ENCODE measurements at places on chromosomes 1 and 21.
A peak's percentile ranks its signal among the peaks of the same experiment; 100 is the strongest.

DNA sequence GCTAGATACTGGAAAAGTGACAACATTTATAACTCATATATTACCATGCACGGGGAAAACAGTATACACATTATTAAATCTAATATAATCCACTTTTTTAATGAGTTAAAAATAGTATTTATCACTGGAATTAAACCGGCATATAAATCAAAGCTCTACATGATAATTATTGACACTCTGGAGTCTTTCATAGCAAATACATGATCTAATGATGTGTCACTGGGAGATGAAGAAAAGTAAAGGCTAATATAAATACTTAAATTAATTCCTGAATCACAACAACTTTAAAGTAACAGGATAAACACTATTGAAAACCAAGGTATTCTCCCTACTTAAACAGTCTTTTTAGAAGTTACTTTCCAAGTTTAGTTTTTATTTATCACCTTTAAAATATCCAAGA, 52.4 kb upstream of the ASPM start:
- no peak for DNase-seq

- no peak for DNase-seq
Observed at GRCh38 chr1:165052431-165052830, 304.1 kb downstream of the LMX1A start.

DNA sequence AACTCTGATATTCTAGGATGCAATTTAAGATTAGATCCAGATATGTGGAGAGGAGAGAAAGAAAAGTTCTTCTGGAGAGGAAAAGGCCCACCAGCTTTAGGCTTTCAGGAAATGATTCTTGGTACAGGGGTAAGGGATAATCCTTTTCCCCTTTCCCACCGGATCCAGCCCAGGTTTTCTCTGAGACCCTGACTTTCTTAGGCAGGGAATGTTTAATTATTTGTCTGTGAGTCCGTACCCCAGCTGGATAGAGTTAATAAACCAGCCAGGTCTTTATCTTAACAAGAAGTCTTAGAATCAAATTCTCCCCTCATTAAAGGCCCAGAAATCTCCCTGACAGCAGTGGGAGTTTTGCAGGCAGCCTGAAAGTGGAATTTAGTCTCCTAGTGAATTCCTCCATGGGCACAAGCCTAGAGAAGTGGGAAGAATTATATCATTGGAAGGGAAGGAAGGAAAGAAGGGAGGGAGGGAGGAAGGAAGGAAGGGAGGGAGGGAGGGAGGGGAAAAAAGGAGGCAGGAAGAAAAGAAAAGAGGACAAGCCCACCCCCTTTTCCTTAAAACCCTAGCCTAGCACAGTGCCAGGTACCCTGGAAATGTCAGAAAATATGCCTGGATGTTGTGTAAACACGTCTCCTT, 189.0 kb downstream of the PLPP3 start:
- no peak for DNase-seq

GRCh38 chr21:31875496-31876015, 2.7 kb downstream of the HUNK start:
- DNase-seq: no peak

DNA sequence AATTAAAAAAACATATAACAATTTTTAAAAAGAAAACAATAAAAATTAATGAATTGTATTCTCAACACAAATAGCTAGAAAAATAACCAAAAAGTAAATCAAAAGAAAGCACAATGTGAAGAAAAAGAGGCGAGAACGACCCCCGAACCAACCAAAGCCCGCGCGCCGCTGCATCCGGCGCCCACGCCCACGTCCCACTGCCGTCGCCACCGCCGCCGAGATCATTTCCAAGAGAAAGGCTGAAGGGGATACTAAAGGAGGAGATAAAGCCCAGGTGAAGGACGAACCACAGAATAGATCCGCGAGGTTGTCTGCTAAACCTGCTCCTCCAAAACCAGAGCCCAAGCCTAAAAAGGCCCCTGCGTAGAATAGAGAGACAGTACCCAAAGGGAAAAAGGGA, 11.8 kb upstream of the ABCB10 start:
- no peak for DNase-seq

GRCh38 chr1:95023399-95024043, 49.2 kb downstream of the ALG14 start:
- DNase-seq: no peak

- no peak for DNase-seq
Observed at GRCh38 chr1:67676287-67676686, 8.7 kb upstream of the GADD45A start.

GRCh38 chr1:108963052-108963686, at the start of gene CLCC1:
Gene CLCC1 (minus strand): TSS chr1:108963484. CDS start chr1:108950437, 13,047 bp downstream.
- DNase-seq: peak; percentile 94

GRCh38 chr1:25572708-25573590, 29.5 kb downstream of the LDLRAP1 start:
- no peak for DNase-seq

DNA sequence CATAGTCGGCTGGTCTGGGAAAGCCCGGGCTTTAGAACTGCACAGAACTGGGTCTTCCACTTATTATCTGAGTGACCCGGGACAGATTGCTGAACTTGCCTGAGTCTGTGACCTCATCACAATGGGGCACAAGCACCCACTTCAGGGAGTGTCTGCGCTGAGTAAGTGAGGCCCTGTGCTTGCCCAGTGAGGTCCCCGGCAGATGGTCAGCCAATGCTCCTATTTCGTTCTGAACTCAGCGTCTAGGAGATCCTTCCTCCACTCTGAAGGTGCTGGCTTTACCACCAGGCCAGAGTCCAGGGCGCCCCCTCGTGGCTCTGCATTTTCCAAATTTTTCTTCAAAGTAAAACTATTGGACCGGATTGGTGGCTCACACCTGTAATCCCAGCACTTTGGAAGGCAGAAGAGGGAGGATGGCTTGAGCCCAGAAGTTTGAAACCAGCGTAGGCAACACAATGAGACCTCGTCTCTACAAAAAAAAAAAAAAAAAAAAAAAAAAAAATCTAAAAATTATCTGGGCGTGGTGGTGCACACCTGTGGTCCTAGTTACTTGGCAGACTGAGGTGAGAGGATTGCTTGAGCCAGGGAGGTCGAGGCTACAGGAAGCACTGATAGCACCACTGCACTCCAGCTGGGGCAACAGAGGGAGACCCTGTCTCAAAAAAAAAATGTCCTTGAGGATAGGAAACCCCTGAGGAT, 61.7 kb downstream of the FCRL5 start:
- peak; percentile 57 for DNase-seq

GRCh38 chr1:9689971-9690381, 38.4 kb downstream of the PIK3CD start:
- peak; percentile 45 for DNase-seq

GRCh38 chr1:180841415-180841814, 71.3 kb upstream of the KIAA1614 start:
- no peak for DNase-seq

DNA sequence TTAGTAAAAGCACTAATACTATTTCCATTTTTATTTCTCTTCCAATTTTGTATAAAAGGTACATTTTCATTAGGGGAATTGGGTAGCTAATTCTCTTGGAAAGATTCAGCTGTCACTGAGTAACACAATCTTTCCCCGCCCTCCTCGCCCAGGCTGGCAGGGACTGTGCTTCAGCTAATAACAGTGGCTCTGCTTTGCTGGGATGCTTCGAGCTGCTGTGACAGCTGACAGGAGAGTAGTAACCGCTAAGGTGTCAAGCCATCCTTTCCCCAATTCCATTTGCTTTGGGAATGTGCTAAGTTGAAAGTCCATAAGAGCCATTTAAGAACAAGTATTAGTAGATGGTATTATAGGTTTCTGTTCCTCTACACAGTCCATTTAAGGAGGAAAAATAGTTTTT, 106.7 kb upstream of the NRIP1 start:
- no peak for DNase-seq

GRCh38 chr1:221227872-221228337, 348.7 kb downstream of the HLX start:
- no peak for DNase-seq

- no peak for DNase-seq
Observed at GRCh38 chr1:26283871-26284596, 4.1 kb downstream of the SH3BGRL3 start.

DNA sequence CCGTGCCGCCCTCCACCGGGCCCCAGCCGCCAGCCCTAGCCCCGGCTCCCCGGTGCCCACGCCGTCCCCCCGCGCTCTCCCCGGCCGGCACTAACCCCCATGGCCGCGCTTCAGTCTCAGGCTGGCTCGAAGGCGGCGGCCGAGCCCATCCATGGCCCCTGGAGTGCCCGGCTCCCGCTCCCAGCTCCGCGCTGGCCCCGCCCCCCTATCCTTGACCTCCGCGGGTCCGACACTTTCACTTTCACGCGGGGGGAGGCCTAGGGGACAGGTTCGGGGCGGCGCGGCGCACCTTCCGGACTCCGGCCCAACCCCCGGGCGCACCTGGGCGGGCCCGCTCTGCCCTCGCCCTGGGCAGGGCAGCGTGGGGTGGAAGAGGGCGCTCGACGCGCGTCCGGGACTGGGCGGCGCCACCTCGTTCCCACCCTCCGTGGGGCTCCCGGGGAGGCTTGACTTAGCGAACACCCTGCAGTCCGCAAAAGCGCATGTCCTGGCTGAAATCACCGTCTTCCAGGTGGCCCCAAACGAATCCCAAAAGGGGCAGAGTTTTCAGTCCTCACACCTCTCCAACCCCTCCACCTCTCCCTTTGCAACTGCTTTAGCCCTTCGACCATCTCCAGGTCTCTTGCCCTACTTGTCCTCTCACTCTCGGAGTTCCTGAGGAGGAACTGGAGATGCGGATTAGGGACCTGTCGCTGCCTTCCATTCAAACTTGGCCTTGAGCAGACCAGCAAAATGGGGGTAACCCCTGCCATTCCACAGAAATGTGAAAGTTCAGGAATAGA, 3.9 kb upstream of the DENND2D start:
- peak; percentile 57 for DNase-seq

- DNase-seq: peak; percentile 78
Observed at GRCh38 chr1:159936273-159936904, 9.0 kb downstream of the IGSF9 start.

DNA sequence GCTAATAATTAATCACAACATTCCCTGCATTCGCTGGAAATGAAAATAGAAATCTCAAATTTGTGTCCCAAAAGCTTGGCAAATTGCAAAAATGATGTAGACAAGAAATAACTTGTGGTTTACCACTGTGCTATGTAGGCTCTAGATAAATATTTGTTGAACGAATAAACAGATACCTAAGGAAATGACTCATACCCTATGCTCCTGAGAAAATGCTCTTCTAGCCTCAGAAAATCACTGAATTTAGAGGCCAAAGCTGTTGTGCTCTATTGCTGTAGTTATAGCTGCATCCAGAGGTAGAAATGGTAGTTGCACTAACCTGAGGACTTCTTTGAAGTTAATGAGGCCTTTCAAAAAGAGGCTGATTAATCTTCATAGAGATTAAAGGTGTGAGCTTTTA, 142.0 kb upstream of the ZNHIT6 start:
- no peak for DNase-seq

GRCh38 chr1:52238474-52238873, 96.6 kb downstream of the ZFYVE9 start:
- no peak for DNase-seq

DNA sequence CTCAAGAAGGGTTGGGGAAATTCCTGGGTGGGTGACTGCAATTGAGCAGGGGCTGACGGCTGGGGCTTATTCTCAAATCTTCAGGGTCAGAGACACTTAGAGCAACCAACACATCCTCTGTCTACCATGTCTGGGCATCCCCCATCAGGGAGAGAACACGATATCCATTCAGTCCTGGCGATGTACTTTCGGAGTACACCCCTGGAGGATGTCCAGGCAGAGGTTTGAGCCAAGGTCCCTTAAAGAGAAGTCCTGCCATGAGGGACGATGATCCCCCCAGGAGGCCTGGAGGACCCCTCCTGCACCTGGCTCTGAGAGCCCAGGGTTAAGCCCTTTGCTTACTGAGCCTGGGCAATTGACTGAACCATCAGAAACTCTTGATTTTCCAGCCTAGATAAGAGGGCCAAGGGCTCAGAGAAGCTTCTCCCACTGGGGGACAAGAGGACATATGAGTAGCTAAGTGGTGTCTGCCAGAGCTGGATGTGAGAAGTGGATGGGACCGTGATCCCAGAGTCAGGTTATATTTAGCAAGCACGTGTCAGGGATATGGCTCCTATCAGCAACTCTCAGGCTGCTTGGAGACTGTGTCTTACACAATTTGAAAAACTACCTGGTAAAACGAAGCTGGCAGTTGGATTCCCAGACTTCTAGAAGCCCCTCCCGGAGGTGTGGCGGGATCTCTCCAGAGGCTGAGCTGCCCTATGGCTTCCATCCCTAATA, 253.3 kb upstream of the VAMP3 start:
- no peak for DNase-seq

DNA sequence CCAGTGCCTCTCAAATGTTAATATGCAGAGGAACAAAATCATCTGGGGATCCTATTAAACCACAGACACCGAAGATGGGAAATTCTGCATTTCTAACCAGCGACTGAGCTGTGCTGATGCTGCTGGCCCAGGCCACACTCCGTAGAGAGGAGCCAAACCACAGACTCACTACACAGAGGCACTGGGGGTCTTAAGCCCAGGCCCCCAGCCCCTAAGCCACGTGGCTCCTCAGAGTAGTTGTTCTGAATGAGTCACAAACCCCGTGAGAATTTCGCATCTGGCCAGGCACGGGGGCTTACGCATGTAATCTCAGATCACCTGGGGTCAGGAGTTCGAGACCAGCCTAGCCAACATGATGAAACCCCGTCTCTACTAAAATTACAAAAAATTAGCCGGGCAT, 2.8 kb upstream of the CELA2A start:
- DNase-seq: no peak

DNA sequence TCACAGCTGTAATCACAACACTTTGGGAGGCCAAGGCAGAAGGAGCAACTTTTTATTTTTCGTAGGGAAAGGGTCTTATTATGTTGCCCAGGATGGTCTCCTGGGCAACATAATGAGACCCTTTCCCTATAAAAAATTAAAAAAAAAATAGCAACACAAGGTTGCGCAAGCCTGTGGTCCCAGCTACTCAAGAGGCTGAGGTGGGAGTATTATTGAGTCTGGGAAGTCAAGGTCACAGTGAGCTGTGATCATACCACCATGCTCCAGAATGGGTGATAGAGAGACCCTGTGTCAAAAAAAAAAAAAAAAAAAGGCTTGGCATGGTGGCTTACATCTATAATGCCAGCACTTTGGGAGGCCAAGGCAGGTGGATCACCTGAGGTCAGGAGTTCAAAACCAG, 131.6 kb downstream of the TRIM33 start:
- DNase-seq: no peak

DNA sequence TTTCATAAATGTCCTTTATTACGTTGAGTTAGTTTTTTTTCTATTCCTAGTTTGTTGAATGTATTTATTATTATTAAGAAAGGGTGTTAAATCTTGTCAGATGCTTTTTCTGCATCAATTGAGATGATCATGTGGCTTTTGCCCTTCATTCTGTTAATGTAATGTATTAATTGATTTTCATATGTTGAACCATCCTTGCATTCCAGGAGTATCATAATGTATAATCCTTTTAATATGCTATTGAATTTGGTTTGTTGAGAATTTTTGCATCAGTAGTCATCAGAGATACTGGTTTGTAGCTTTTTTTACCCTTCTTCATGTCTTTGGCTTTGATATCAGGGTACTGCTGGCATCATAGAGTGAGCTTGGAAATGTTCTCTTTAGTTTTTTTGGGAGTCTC, 100.0 kb downstream of the POFUT2 start:
- no peak for DNase-seq

GRCh38 chr1:71044833-71045232, 2.8 kb downstream of the PTGER3 start:
- DNase-seq: no peak

All from left cardiac atrium (tissue), 4 donors.